B cell (primary cell): ENCODE measurements at places on chromosomes 11 and 22. TPM values are rescaled to one million over a fixed set of nuclear protein-coding genes. Genes with fewer than 3 reads are reported as not detected.

The CENPM gene
- 26.0 and 30.7 TPM in 2 replicates for total RNA-seq

The KBTBD3 gene
- 15.5 and 18.3 TPM in 2 replicates for total RNA-seq

The SEPTIN3 gene
- total RNA-seq: 0.29 and 0.39 TPM in 2 replicates

The CASP1 gene
- 26.1 and 31.9 TPM in 2 replicates for total RNA-seq

The RAG1 gene
- 0.10 and 0.37 TPM in 2 replicates for total RNA-seq

The CNGA4 gene
- total RNA-seq: 0.22 and 0.79 TPM in 2 replicates

The TPBGL gene
- not detected in 2 replicates for total RNA-seq
